RPMI7951 (cell line): ENCODE measurements at places on chromosomes 4 and X. TPM values are rescaled to one million over a fixed set of nuclear protein-coding genes. Genes with fewer than 3 reads are reported as not detected.

Gene F8A3
- total RNA-seq = 1.1 and 1.5 TPM in 2 replicates

Gene CXCL6
- not detected in 2 replicates for total RNA-seq

Gene TIGD4
- total RNA-seq = under 0.01 and 0.10 TPM in 2 replicates

Gene STATH
- not detected in 2 replicates for total RNA-seq

Gene WAS
- 0.84 and 1.5 TPM in 2 replicates for total RNA-seq

Gene ERCC6L
- 23.3 and 27.4 TPM in 2 replicates for total RNA-seq

Gene TBC1D9
- total RNA-seq = 7.2 and 9.9 TPM in 2 replicates

Gene SORBS2
- 11.8 and 17.3 TPM in 2 replicates for total RNA-seq

Gene PTTG2
- not detected in 2 replicates for total RNA-seq

Gene PABPC1L2B
- total RNA-seq = not detected in 2 replicates

Gene PDE5A
- total RNA-seq = 0.20 and 0.24 TPM in 2 replicates

Gene JADE3
- 5.8 and 6.1 TPM in 2 replicates for total RNA-seq

Gene TMEM47
- total RNA-seq = 19.6 and 23.9 TPM in 2 replicates

Gene CLDN2
- total RNA-seq = not detected in 2 replicates

Gene TRIM61
- 0.20 TPM in 1 of 2 replicates, not detected in the other for total RNA-seq

Gene SAGE1
- total RNA-seq = under 0.01 and 0.10 TPM in 2 replicates

Gene PNMA3
- not detected in 2 replicates for total RNA-seq

Gene DUSP21
- total RNA-seq = not detected in 2 replicates

Gene KLHL4
- total RNA-seq = 2.7 and 3.0 TPM in 2 replicates

Gene MAML3
- 1.9 and 3.2 TPM in 2 replicates for total RNA-seq

Gene ADGRG2
- total RNA-seq = not detected in 2 replicates

Gene DMP1
- total RNA-seq = not detected in 2 replicates

Gene NAP1L3
- 10.3 and 11.4 TPM in 2 replicates for total RNA-seq

Gene MAGEA11
- total RNA-seq = 23.4 and 23.6 TPM in 2 replicates

Gene HTRA3
- total RNA-seq = 7.8 and 8.6 TPM in 2 replicates
